Activated CD4-positive, alpha-beta T cell treated with anti-CD3 and anti-CD28 coated beads, Interleukin-2, amount 10 ng/mL, durations not matched to agents 7 days and 5 days (primary cell): ENCODE measurements at places on chromosomes 12 and 14.

- no peak for DNase-seq
Measured at GRCh38 chr12:68416826-68417225, 84.7 kb upstream of the MDM1 start.

DNA sequence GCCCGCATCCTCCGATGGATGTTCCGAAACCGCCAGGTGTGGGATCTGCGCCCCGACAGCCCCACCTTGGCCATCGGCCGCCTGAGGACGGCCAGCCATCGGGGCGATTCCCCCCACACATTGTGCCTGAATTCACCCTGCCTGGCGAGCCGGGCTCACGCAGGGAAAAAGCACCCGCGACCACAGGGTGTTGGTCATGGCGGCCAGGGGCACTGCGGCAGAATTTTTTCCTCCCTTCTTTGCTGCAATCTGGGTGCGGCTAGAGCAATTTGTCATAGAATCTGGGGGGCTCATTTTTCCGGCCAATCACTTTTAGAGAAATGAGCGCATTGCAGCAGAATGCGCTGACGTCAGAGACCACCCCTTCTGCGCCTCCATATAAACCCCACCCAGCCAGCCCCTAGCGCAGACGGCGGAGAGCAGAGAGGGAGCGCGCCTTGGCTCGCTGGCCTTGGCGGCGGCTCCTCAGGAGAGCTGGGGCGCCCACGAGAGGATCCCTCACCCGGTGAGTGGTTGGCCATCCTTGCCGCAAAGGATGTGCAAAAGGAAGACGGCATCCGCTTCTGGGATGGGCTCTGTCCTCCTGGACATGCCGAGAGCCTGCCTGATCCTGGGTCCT lies at the start of gene MEG3:
Gene MEG3, plus strand, starts transcription at position 406 of the 619 bp plus-strand sequence.
- DNase-seq: no peak

GRCh38 chr14:93269341-93270068 lies 62.4 kb downstream of the UBR7 start:
- DNase-seq: no peak

DNA sequence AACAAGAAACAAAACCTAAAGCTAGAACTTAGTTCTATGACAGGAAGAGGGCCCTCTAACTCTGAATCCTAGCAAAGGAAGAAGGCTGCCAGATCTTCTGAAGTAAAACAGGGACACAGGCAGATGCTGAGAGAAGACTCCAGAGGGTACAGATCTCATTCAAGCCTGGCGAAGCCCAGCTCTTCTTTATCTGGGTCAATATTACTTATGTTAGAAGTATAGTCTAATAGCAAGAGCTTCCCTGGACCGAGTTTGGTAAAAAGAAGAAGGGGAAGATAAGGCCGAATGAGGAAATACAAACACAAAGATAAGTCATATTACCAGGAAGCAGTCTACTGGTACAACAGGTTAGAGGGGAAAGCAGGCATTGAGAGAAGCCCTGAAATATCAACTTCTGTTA lies 79.9 kb upstream of the CCDC91 start:
- DNase-seq: no peak

GRCh38 chr14:24943024-24943423 lies 106.9 kb downstream of the STXBP6 start:
- no peak for DNase-seq

GRCh38 chr12:94710933-94711332 lies 60.6 kb upstream of the TMCC3 start:
- peak; percentile 30 for DNase-seq

DNA sequence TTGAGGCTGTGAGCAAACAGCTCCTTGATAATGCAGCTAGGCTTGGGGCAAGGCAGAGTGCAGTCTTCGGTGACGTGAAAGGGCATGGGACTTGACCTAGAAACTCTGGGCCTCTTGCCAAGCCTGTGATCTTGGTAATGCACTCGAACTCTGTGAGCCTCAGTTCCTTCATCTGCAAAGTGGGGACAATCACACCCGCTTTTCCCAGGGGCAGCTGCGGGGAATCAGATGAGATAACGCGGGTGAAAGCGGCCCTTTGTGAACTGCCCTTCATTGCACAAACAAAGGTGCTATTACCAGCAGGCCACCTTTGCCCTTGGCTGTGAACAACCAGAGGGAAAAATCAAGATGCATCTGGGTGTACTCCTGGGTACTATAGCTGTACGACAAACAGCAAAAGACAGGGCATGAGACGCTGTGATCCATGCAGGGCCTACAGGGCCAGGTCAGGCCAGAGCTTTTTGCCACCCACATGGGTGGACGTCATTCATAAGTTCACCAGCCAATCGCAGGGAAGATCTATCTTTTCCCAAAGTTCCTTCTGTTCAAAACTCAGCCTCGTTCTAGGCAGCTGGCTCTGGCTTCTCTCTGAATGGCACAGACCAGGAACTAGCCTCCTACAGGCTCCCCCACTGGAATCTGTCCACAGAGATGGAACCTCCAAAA lies 3.2 kb downstream of the MSI1 start:
- DNase-seq: no peak

DNA sequence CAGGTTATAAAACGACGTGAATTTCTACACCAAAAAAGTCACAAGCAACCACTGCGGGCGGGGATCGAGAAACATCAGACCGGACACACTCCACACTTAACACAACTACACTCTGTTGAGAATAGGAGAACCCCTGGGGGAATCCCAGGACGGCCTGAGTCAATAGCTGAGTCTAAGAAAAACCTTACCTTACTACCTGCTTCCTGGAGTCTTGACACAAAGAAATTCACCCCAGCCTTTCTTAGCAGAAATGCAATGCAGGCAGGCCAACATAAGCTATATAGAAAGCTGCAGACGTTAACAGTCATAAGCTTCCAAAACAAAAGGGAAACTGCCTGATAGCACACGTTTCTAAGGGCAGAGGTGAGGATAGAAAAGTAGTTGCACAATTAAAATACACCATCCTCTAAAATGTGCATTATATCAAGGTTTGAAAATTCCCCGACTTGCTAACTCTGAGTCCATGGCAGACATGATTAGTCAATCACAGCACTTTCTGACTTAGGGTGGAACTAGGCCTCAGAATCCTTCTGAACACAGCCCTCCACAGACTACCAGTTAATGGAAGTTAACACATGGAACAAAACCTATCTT lies 68.0 kb downstream of the CCDC88C start:
- peak; percentile 62 for DNase-seq

- no peak for DNase-seq
Measured at GRCh38 chr14:30159374-30159773, 231.7 kb upstream of the PRKD1 start.

- no peak for DNase-seq
Measured at GRCh38 chr12:22656831-22657230, 31.9 kb downstream of the ETNK1 start.

- DNase-seq: no peak
Measured at GRCh38 chr14:60657456-60658210, 8.4 kb upstream of the SIX1 start.

DNA sequence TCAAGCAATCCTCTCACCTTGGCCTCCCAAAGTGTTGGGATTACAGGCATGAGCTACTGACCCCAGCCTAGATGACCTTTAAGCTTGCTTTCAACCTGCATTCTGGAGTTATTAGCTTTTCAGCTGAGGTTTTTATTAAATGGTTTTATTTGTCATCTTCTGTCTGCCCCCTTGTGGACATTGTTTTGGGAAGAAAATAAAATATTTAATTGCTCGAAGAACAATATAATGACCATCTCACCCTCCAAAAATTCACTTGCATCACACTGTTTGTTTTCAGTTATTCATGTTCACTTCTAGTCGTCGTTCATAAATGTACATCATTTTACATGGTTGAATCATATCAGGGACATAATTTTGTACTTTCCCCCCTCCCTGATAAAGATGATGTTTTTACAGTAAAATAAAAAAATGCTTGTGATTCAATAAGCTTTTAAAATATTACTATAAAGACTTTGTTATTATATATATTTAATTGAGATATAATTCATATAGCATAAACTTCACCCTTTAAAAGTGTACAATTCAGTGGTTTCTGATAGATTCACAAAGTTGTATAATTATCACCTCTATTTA lies 10.1 kb upstream of the SPATS2 start:
- DNase-seq: no peak

DNA sequence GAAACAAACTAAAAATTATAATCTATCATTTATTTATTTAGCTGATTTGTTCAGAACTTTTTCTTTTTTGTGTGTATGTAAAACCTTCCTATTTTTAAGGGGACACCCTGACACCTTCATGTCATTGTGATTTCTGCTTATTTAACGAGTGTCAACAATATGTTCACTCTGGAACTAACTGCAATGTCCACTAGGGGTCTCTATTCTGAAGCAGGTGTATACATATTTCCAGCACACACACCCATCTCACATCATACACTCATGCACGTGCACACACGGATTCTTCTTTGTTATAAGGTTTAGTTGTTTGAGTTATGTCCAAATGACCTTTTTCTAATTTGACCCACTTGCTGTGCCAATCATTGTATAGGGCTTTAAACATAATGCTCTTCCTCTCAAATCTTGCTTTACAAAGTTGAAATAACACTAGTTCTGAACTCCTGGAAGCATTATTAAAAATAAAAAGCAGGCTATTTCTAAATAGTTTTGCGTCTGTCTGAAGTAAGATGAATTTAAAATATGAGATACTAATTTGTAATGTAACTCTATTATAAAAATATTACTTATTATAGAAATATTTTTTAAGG lies 15.5 kb downstream of the E2F7 start:
- peak; percentile 58 for DNase-seq

DNA sequence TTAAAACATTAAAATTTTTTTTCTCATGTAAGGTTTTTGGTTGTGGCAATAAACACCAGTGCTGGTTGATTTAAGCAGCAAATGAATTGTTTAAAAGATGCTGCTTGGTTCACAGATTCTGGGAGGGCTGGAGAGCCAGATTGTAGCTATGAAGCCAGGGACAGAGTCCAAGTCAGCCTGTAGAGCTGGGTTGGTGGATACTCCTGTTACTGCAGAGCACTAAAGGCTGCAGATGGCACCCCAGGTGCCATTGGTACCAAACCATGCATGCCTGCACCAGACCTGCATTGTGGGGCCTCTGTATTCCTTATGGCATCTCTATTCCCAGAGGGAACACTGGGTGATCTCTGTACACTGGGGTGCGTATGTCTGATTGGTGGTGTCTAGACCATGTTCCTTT lies 113.3 kb downstream of the SNAPC1 start:
- no peak for DNase-seq

GRCh38 chr12:66129934-66130266 lies 650 bp downstream of the LLPH start:
- DNase-seq: peak; percentile 8

DNA sequence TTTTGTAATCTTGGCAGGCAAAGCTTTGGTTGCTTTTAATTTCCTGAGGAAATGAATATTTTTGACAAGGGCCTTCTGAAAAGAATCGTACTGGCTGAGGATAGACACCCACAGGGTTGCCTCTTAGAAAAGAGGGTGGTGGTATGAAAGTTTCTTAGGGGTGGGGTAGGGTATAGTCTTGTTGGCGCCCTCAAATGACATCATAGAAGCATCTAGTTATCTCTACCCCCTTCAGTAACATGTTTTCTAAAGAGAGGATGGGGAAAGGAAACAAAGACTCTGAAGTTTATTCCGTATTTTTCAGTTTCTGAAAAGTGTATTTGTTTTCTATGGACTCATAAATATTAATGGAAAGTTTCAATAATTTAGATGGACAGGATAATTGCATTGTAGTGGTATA lies 13.7 kb downstream of the PRKCH start:
- DNase-seq: no peak

- no peak for DNase-seq
Measured at GRCh38 chr14:29789475-29789874, 138.2 kb downstream of the PRKD1 start.

DNA sequence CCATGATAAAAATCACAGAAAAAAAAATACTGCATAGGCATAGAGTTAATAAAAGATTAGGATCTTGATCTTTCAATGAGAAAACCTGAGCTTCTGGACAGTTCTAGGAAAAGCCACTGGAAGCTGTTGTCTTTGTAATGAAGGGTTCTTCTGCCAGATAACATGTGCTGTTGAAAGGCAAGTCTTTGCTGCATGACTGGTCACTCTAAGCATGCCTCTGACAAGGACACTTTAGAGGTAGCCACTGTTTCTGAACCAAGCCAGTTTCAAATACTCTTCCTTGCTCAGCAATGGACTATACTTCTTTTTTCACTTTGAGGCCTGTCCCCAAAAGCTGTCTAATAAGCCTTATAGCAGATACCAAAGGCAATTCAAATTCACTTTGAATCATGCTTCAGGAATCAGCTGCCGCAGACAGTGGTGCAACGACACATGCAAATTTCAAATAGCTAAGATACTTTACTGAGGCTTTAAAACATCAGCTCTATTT lies 70.2 kb downstream of the BTG1 start:
- no peak for DNase-seq

DNA sequence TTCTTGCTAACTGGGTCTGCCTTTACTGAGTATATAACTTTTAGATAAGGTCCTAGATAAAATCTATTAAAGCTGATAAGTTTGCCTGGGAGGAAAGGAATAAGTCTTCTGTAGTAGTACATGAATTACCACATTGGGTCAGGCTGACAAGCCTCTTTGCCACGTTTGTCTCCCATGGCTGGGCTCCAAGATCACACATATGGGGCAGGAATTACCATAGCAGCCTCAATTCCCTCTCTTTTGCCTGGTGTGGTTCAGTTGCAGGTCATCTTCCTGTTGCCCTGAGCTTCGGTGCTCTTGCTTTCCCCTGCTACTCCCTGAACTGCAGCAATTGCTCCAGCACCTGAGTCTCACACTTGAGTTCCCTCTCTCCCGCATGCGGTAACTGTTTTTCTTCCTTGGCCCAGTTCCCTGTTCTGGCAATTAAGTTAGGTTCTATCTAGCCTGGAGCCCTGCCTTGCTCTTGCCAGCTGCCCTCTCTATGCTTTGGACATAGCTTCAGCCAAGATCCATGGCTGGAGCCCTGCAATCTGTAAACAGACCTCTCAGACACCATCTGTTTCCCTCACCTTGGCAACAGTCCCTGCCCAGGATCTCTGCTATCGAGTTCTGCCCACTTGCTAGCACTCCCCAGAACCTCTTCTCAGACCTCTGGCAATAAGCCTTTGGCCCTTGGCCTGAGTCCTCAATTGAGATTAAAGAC lies 5.8 kb upstream of the GLT8D2 start:
- DNase-seq: no peak

- no peak for DNase-seq
Measured at GRCh38 chr12:75877763-75878621, 153.6 kb downstream of the PHLDA1 start.

- no peak for DNase-seq
Measured at GRCh38 chr12:69655616-69656340, 43.3 kb downstream of the BEST3 start.

GRCh38 chr14:24243336-24243836 lies 963 bp upstream of the TINF2 start:
- no peak for DNase-seq

- no peak for DNase-seq
Measured at GRCh38 chr12:95742586-95742985, 48.0 kb downstream of the NTN4 start.

DNA sequence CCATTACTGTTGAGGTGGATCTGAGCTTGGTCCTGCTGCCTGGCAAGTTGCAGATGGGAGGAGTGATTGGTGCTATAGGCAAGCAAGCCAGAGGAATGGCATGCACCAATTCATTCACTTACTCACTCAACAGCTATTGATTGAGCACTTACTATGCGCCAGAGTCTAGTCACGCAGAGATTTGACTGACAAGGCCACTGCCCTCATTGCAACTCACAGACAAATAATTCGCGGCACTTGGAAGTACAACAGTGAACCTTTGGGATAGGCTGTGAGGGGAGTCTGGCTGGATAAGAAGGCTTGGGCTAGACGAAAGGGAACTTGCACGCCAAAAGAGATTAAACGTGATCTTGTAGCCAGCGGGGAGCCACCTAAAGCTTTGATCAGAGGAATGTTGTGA lies 96.2 kb downstream of the NEDD1 start:
- DNase-seq: no peak
